ENCODE measurements at places on chromosomes 5 and 9. TPM values are rescaled to one million over a fixed set of nuclear protein-coding genes. Genes with fewer than 3 reads are reported as not detected.

DNA sequence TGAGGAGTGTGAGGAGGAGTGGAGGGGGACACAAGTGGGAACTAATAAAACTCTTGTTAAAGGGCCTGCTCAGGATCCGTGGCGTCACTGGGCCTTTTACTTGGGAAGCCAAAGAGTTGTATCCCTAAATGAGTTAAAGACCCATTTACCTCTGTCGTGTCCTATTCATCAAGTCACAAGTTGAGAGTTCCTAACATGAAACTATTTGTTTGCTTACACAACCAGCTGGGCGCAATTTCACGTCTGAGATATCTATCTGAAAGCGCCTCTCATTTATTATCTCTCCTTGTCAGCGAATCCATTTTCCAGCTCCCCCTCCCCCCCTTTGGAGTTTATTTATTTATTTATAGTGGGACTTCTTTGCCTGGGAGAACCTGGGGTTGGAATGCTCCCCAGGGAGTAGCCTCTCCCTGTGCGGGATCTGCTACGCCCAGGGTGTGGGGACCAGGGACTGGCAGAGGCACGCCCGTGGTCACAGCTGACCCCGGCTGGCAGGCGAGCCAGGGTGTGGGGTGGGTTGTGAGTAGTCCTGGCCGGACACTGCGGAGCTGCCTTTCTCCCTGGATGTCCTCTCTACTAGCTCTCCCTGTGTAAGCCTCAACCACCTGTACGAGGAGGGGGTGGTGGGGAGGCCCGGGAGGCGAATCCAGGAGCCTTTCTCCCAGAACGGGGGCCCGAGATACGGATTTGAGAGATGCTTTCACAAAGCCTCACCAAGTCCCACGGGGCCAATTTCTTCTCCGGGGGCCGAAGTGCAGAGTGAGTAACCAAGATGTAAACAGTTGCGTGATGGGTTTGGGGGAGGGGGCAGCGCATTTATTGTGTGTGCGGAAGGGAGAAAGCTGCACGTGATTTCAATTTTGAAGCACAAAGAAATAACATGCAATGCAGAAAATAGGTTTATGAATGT, 15.3 kb downstream of the NR2F1 start:
- no peak for DNase-seq

- DNase-seq = no peak
Measured at GRCh38 chr5:136080113-136080482, 51.3 kb downstream of the TGFBI start.

- DNase-seq = no peak
Measured at GRCh38 chr9:89379031-89379430, 60.7 kb downstream of the SECISBP2 start.

- DNase-seq = no peak
Measured at GRCh38 chr9:37410969-37411785, 11.3 kb upstream of the GRHPR start.

Gene BARHL1
- total RNA-seq = not detected
